ENCODE measurements at places on chromosomes 4 and X.

- DNase-seq = peak; percentile 93
These were observed at the start of gene PPP2R3B for GRCh38 chrX:386768-387575. Gene PPP2R3B, minus strand, starts transcription at chrX:386907. Its CDS starts 216 bp downstream, at chrX:386691.

GRCh38 chrX:74814681-74815080 is 110.6 kb downstream of the NEXMIF start:
- no peak for DNase-seq

GRCh38 chr4:121701263-121701662 is 4.5 kb upstream of the ANXA5 start:
- no peak for DNase-seq

DNA sequence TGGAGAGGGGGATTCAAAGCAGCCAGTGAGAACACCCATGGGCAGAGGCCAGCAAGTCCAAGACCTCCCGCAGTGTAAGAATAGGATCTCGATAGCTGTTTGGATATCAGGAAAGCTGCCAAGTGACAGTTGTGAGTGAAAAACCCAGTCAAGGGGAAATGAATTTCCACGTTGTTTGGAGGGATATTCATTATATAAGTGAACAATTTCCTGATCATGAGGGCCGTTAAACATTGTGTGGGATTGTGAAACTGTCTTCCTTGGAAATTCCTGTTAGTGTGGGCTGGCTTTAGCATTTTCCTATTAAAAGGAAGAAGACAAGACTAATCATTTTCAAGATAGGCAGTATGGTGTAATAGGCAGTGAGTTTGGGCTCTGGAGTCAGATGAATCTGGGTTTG is 15.0 kb downstream of the CLDN2 start:
- no peak for DNase-seq

DNA sequence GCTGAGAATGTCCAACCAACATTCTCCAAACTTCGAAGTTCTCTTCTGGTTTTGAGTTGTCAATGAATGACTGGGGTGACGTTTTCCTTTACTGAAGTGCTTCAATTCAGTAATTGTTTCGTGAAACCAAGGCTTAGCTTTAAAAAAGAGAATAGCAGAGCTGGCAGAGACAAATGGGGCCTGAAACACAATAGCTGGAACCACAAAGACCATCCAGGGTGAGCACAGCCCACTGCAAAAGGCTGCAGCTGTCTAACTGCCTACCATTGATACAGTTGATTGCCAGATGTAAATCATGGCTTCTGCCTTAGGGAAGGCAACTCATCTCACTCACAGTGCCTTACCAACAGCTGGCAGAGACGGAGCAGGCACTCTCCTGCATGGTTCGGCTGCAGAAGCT is 78.7 kb upstream of the ZNF518B start:
- no peak for DNase-seq

DNA sequence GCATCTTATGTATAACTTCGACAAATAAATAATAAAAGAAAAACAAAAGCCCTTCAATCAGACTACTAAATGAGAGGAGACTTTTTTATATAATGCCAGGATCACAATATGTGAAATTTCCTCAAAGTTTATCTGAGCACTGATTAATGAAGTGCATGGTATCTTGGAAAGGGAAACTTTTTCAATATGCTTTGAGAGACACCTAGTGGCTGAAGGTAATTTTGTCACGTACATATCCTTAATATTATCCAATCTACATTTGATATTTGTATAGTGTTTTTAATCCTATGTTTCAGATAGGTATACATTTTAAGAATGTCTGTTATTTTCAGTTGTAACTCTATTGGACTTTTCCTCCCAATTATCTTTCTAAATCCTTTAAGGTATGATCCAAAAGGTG is 146.8 kb downstream of the KLHL4 start:
- DNase-seq = peak; percentile 29

GRCh38 chr4:42653626-42654560 is 3.0 kb downstream of the ATP8A1 start:
- no peak for DNase-seq
